ENCODE measurements at places on chromosomes 7 and 10. TPM values are rescaled to one million over a fixed set of nuclear protein-coding genes. Genes with fewer than 3 reads are reported as not detected.
A peak's percentile ranks its signal among the peaks of the same experiment; 100 is the strongest.

GRCh38 chr10:33863352-33863751 lies 528.9 kb upstream of the NRP1 start:
- DNase-seq, result no peak

DNA sequence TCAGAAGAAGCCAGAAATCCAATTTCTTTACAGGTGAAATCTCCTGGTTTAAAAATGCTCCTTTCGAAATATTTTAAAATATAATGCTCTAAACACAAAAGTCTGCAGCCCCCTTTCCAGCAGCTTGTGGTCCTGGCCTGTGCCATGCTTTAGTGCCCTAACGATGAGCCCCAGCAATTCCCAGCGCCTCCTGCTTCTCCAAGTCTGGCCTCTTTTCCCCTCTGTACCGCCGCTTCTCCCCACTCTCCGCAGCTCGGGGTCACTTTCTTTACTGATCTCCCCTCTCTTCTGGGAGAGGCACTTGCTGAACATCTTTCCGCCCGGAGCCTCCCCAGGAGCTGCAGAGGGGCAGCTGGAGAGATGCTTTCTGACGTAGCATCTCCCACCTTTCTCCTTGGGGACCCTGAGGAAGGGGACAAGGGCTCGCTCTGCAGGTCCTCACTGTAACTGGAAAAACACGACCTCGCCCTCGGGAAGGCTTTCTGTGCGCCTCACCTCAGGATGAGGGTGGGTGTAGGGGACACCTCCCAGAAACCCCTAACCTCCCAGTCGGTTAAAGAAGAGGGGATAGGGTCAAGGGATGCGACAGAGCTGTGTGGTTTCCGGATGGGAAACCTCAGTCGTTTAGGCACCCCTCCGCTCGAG lies 565 bp upstream of the INA start:
- no peak for DNase-seq

DNA sequence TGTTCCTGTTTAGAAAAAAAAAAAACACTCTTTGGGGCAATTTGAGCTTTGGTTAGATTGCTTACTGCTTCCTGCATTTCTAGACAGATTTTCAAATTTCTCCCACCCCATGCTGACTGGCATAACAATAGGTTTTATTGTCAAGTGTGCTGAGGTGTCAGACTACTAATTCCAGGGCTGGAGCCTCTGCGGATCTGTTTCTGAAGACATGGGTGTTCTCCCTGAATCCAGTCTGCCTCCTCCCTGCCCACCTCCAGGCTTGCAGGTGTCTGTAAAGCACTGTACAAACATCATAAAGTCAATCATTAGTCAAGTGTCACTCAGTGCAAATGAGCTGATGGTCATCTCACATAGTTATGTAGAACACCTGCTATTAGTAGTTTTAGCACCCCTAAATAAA lies 292.4 kb downstream of the GATA3 start:
- DNase-seq, result no peak

- DNase-seq, result no peak
Observed at GRCh38 chr7:75042286-75042685, 31.3 kb downstream of the RCC1L start.

DNA sequence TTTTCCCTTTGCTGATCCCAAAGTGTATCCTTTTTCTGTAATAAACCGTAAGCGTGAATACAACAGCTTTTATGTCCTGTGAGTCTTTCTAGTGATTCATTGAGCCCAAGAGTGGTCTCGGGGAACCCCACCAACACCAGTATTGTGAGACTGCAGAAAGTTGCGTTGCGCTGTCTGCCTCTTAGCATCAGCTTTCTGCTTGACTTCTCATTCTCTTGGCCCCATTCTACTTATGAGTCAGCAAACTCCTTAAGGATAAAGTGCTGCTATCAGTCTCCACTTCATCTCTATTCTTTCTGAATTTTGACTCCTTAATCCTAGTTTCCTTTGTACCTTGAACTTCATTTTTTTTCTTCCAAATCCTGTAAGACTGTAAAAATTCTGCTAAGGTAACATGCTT lies 184.3 kb upstream of the MBL2 start:
- no peak for DNase-seq

DNA sequence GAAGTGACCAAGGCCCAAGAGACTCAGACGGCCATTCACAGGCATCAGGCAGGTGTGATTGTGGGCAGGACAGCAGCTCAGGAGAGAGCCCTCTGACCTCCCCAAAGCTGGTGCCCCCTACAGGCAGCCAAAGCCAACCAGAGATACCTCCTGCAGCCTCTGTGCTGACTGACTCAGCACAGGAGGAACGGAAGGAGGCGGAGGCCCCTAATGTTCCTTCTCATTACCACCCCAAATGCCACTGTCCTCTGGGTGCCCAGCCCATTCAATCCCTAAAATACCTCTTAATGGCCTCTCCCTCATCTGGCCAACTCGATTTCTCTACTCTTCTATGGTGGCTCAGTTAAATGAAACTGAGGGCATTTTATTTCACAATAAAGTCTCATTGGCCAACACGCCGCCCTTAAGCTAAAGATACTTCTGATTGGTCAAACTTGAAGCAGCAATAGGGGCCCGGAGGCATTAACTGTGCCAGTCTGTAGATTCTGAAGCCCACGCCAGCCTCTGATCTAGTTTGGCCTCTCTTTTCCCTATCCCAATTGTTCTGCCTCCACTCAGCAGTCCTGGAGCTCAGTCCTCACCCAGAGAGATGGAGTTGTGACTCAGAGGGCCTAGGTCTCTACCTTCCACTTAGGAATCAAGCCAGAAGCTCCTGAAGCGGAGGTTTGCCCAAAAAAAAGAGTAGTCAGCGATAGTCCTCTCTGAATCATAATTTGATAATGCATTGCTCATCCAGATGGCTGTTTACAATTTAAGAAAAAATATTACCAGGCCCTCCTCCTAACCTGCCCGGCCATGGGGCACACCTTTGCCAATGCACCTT lies 1.2 kb downstream of the CYREN start:
- no peak for DNase-seq

DNA sequence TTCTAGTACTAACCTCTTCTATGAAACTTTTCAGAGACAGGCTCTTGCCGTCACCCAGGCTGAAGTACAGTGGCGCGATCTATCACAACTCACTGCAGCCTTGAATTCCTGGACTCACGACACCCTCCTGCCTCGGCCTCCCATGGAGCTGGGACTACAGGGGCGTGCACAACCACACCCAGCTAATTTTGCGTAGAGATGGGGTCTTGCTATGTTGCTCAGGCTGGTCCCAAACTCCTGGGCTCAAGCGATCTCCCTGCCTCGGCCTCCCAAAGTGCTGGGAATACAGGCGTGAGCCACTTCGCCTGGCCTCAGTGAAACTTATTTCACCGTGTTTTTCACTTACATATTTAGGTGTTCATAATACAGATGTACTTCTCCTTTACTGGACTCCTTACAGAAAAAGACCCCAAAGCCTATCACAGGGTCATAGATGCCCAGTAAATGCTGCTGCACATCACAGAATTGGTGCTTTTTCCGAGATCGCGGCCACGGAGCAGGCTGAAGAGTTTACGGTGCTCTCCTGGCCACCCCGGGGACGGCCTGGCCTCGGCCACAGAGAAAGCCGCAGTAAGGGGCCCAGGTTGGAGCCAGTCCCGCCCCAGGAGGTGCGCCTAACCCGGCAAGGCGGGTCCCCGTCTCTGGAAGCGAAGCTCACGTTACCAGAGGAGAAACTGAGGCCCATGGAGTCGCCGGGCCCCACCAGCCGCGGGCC lies 595 bp downstream of the TBL2 start:
- no peak for DNase-seq

- no peak for DNase-seq
Observed at GRCh38 chr10:80132299-80133139, at the start of gene PLAC9. PLAC9 (plus strand) TSS chr10:80132730; CDS start chr10:80132763, 33 bp downstream.

DNA sequence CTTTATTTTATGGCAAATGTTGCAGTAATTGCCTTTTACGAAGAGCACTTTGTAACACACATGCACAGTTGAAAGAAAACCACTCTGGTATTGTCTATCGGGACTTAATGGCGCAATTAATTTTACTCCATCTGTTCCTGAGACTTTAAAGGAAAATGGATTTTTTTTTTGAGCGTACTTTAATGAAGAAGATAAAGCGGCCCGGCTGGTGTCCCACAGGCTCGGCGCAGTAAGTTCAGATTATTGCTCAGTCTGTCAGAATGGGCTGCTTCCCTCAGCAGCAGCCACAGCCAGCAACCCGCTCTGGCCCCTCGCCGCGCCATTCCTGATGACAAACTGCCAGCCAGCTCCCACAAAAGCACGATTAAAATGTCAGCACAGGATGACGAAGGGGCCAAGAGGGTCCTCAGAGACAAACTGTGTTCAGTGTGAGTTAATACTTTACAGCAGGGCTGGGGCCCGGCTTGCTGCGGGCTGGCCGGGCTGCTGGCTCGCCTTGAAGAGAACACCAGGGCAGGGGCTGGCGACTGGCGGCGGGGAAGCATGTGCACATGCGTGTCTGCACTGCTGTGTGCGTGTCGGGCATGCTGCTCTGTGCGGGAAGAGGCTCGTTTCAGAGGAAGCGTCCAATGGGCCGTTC lies 501.0 kb upstream of the GALNT17 start:
- DNase-seq, result no peak

DNA sequence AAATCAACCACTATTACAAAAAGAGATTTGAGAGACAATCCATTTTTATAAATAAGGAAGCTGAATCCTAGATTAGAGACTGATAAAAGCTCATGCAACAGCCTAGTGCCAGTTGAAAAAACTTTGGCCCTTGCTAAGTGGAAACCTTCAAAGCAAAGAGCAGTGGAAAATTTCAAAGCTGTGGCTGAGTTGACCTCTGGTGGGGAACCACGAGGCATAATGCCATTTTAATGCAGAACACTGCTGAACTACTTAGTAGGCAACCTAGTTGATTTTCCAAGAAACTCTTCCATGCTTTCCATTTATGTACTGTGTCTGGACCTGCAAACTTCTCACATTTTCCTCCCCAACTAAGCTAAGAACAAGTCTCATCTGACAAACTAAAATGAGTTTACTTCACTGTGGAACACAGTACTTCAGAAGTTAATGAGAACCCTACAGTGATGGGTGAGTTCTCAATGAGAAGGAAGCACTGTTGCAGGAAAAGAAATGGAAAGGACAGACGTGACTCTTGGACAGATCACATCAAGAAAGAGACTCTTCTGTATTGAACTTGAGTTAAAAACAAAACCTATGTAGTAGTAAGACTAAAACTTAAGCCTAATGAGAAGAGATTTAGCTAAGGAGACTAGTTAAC lies 19.5 kb downstream of the FZD9 start:
- DNase-seq, result no peak

- no peak for DNase-seq
Observed at GRCh38 chr10:47400251-47400650, 16.2 kb upstream of the ZNF488 start.

- no peak for DNase-seq
Observed at GRCh38 chr10:68239596-68240150, 7.8 kb upstream of the ATOH7 start.

DNA sequence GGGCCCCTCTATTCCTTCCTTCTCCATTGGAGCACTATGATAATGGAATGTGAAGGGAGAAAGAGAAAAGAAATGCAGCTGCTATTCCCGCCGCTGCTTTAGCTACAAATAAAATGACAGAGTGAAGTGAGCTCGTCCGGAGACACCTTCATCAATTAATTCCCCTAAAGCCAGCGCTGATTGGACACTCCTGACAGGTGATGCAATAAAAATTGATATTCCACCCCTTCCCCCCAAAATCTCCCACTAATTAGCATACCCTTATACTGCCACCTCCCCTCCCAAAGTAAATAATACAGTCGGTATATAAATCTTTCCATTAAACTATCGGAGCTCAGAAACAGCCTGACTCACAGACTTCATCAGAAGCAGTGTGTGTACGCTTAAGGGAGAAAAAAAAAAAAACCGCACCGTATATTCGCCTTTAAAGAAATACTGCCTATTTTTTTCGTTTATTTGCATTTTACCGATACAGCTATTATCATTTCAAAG lies 7.3 kb downstream of the SKIDA1 start:
- no peak for DNase-seq

DNA sequence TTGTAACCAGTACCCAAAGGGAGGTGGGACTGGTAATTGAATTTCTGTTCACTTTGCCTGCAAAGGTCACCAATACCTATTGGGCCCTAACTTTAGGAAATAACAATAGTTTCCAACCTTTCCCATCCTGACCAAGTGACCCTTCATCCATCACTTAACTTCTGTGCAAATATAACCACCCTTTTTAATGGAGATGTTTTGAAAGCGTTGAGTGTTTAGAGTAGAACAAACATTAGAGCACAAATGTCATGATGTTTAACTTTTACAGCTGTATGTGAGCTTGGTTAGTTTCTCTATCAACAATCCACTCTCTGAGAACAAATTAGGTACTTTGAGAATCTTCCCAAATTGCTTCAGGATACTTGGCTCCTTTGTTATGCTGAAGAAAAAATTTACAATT lies 66.4 kb downstream of the MET start:
- no peak for DNase-seq

DNA sequence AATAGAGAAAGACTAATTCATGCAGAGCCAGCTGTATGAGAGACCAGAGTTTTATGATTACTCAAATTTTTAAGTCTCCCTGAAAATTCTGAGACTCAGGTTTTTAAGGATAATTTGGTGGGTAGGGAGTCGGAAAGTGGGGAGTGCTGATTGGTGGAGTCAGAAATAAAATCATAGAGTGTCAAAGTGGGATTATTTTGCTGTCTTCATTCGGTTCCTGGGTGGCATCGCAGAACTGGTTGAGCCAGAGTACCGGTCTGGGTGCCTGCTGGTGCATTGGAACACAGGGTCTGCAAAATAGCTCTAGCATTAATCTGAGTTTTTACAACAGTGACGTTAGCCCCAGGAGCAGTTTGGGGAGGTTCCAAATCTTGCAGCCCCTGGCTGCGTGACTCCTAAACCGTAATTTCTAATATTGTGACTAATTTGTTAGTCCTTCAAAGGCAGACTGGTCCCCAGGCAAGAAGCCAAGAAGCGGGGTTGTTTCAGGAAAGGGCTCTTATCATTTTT lies 32.4 kb downstream of the GPRIN2 start:
- DNase-seq, result no peak

GRCh38 chr7:105596866-105597265 lies 15.6 kb upstream of the EFCAB10 start:
- DNase-seq, result no peak

DNA sequence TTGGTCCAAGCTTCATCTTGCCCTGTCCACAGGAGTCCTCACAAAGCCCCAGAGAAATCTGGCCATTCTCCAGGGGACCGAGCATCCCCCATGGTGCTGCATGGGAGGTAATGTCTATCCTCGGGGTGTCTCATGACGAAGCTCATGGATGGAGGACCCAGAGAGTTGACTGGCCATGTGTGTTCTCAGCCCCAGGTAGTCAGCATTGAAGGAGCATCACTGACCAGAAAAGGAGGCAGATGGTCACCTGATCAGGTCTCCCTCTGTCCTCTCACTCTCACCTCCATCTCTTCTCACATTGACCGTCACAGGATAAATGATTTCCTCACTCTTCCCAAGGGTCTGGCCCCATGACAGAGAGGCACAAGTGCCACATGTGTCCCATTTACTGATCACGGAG lies 33.4 kb upstream of the GDF10 start:
- peak; percentile 8 for DNase-seq

GRCh38 chr10:43573250-43574000 lies 991 bp downstream of the ZNF239 start:
- no peak for DNase-seq

TMEM273 gene
- total RNA-seq, result 9.1 TPM

DGKI gene
- total RNA-seq, result 4.1 TPM

TMEM176B gene
- 75.5 TPM for total RNA-seq

SMO gene
- total RNA-seq, result 6.2 TPM

JCAD gene
- 16.1 TPM for total RNA-seq

WDR37 gene
- total RNA-seq, result 14.4 TPM

VSTM4 gene
- total RNA-seq, result 9.5 TPM

Measured in breast epithelium (tissue), 4 donors.